Ascending aorta (tissue), 2 donors: ENCODE measurements at places on chromosomes 16 and 17.
A peak's percentile ranks its signal among the peaks of the same experiment; 100 is the strongest.

- H3K4me1 ChIP-seq, result peaks cover 31% of the 10 kb centered on the region
- peaks cover 16% of the 10 kb centered on the region for H3K36me3 ChIP-seq
- DNase-seq, result no peak
Measured at GRCh38 chr17:40648384-40648968, 858 bp upstream of the SMARCE1 start.

- H3K4me1 ChIP-seq, result no peaks in the 10 kb centered on the region
- H3K4me3 ChIP-seq, result no peak overlapping the region
- no peak overlapping the region for H3K27ac ChIP-seq
- DNase-seq, result no peak
Measured at GRCh38 chr17:76510831-76511244, 9.6 kb upstream of the RHBDF2 start.

- H3K36me3 ChIP-seq, result no peaks in the 10 kb centered on the region
- no peak overlapping the region for H3K27ac ChIP-seq
- H3K4me1 ChIP-seq, result no peaks in the 10 kb centered on the region
- no peak for DNase-seq
- H3K27me3 ChIP-seq, result no peaks in the 10 kb centered on the region
Measured at GRCh38 chr17:63270610-63271009, 175.5 kb downstream of the CYB561 start.

GRCh38 chr16:4381072-4381934, 9.7 kb downstream of the VASN start:
- H3K27me3 ChIP-seq, result no peaks in the 10 kb centered on the region
- no peak overlapping the region for H3K4me3 ChIP-seq
- H3K27ac ChIP-seq, result peak overlapping the region; percentile 99
- peaks cover 35% of the 10 kb centered on the region for H3K36me3 ChIP-seq

GRCh38 chr16:79264237-79265109, 336.1 kb downstream of the MAF start:
- DNase-seq, result no peak
- no peak overlapping the region for H3K27ac ChIP-seq
- no peaks in the 10 kb centered on the region for H3K4me1 ChIP-seq
- H3K4me3 ChIP-seq, result no peak overlapping the region
- no peaks in the 10 kb centered on the region for H3K36me3 ChIP-seq

- peak overlapping the region; percentile 87 for H3K27ac ChIP-seq
- H3K4me3 ChIP-seq, result peak overlapping the region; percentile 84
- no peaks in the 10 kb centered on the region for H3K36me3 ChIP-seq
- no peaks in the 10 kb centered on the region for H3K27me3 ChIP-seq
- no peak for DNase-seq
Measured at GRCh38 chr17:39700148-39700987, 504 bp downstream of the ERBB2 start.

DNA sequence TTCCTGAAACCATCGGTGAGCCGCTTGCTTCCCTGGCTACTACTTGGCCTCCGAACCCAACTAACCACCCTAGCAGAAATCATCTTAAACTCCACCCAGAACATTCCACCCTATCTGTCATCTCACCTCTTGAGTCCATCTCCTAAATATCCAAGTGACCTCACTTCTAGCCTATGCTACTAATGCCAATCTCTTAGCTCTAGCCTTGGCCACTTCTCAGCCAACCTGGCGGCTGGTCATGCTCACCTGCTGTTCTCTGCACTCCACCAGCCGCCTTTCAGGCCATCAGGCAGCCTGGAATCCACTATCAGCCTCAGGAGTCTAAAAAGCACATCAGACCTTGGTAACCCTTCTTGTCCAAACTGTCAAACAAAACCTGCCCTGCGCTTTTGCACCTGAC, 11.9 kb upstream of the CYTH1 start:
- H3K4me1 ChIP-seq, result peaks cover 4% of the 10 kb centered on the region
- H3K27me3 ChIP-seq, result no peaks in the 10 kb centered on the region
- H3K4me3 ChIP-seq, result no peak overlapping the region

DNA sequence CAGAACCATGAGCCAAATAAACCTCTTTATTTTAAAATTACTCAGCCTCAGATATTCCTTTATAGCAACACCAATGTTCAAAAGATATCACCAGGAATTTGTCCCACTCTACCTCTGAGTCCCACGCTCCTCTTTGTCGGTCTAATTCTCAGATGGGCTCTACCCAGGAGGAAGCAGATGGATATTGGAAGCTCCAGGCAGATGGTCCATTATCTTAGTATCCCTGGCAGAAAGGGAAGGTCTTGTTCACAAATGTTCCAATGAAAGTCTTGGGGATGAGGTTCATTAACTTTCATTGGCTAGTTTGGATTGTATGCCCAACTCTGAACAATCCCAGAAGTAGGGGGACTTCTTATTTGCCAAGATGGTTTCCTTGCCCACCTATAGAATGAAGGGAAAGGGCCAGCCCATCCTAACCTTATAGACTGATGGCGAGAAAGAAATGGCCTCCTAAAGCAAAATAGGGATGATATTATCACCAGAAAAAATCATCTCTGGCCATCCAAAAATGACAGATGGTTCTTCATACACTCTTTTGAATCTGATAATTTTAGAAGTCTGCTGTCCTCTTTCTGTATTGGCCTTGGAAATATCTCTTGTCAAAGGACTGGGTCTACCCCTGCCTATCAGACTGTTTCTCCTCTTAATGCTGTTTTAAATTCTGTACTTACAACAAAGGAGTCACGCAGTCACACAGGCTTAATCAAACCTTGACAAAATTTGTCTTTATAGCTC, 21.3 kb upstream of the ELAC2 start:
- no peak for DNase-seq
- no peaks in the 10 kb centered on the region for H3K36me3 ChIP-seq
- no peak overlapping the region for H3K4me3 ChIP-seq
- H3K4me1 ChIP-seq, result no peaks in the 10 kb centered on the region
- H3K27me3 ChIP-seq, result no peaks in the 10 kb centered on the region
- no peak overlapping the region for H3K27ac ChIP-seq

- no peak overlapping the region for H3K4me3 ChIP-seq
- no peak overlapping the region for H3K27ac ChIP-seq
- no peak for DNase-seq
- H3K36me3 ChIP-seq, result no peaks in the 10 kb centered on the region
Measured at GRCh38 chr16:88643644-88643932, 5.2 kb downstream of the IL17C start.

DNA sequence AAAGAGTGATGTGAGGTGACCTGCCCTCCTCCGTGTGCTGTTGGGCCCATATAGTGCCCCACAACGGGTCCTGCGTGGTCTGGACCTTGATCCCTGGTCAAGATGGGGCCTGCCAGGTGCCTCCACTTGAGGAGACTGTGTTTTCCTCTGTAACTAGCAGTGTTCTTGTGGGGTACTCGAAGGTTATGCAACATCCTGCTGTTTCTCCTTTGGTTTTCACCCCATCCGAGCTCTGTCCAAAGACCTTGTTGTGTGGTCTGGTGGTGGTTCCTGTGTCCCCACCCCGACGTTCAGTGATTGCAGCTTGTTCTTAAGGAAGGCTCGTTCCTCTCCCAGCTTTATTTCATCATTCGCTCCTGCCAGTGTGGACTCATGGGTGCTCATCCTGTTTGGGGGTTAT, 38.7 kb upstream of the ZNF750 start:
- no peaks in the 10 kb centered on the region for H3K27me3 ChIP-seq
- H3K36me3 ChIP-seq, result no peaks in the 10 kb centered on the region
- no peak for DNase-seq
- no peak overlapping the region for H3K27ac ChIP-seq

- H3K4me3 ChIP-seq, result peak overlapping the region; percentile 54
- H3K4me1 ChIP-seq, result peaks cover 5% of the 10 kb centered on the region
- H3K36me3 ChIP-seq, result peaks cover 6% of the 10 kb centered on the region
- H3K27ac ChIP-seq, result no peak overlapping the region
Measured at GRCh38 chr16:67652578-67653127, 7.4 kb downstream of the ACD start.

DNA sequence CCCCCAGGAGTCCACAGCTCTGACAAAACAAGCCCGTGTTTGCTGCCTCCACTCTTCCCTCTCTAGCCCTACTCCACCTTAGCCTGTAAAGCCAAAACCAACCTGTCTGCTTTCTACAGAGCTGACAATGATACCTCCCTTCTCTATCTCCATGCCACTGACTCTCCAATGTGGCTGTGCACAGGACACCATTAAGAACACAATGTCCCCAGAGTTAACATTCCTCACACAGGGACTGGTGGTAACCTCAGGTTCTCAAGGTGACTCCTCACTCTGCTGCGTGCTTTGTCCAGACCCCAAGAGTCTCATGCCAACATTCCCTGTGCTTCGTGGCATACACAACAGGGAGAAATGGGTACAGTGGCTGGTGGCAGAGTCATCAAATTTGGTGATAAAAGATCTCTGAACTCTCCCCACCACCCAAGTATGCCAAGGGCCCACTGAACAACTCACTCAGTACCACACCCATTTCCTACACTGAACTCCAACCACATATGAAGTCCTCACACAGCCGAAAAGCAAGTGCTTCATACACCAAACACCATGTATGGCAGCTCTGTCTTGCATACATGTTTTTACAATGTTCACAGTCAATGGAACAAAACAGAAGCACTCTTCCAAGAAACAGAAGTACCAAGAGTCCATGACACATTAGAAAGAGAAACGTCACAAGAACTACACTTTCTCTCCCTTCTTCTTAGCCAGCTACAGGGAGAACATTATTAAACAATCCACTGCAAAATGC, 21.1 kb downstream of the CSNK2A2 start:
- no peaks in the 10 kb centered on the region for H3K27me3 ChIP-seq
- H3K36me3 ChIP-seq, result peaks cover 27% of the 10 kb centered on the region
- no peak for DNase-seq
- H3K27ac ChIP-seq, result no peak overlapping the region
- no peaks in the 10 kb centered on the region for H3K4me1 ChIP-seq
- H3K4me3 ChIP-seq, result no peak overlapping the region

DNA sequence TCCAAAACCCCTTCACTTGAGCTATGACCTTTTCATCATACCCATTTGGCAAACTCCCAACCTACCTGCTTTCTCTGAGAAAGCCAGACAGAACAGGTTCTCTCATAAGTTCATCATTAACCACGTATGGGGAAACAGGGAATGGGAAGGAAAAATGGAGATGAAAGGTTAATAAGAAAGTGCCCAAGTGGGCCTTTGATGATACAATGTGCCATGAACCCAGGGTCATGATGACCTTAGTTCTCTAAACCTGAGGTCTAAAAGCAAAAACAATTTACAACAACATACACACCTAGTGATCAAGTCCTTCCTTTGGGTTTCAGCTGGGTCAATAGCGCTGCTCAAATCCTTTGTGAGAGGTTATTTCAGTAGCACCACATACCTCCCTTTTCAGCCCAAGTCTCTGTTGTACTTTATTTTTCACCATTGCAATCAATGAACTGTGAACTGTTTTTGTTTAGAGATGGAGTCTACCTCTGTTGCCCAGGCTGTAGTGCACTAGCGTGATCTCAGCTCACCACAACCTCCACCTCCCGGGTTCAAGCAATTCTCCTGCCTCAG, 14.5 kb upstream of the RANGRF start:
- no peak overlapping the region for H3K4me3 ChIP-seq
- H3K27ac ChIP-seq, result no peak overlapping the region
- no peaks in the 10 kb centered on the region for H3K4me1 ChIP-seq
- H3K27me3 ChIP-seq, result no peaks in the 10 kb centered on the region

- H3K27me3 ChIP-seq, result no peaks in the 10 kb centered on the region
- no peak for DNase-seq
- no peak overlapping the region for H3K27ac ChIP-seq
- no peak overlapping the region for H3K4me3 ChIP-seq
Measured at GRCh38 chr16:4591706-4592470, 22.8 kb downstream of the UBALD1 start.

DNA sequence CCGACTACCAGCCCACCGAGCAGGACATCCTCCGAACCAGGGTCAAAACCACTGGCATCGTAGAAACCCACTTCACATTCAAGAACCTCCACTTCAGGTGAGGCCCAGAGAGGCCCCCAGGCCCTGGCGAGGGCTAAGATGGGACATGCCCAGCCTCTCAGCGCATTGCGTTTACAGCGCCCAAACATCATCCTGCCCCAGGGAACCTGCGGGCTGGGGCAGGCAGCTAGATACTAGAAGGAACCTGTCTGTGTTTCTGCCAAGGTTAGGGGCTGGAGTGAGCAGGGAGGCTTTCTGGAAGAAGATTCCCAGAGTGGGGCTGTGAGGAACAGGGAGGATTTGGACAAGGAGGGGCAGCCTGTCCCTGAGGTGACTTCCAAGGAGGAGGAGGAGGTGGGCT, 90.6 kb downstream of the AMFR start:
- no peak overlapping the region for H3K27ac ChIP-seq
- H3K36me3 ChIP-seq, result no peaks in the 10 kb centered on the region
- no peak overlapping the region for H3K4me3 ChIP-seq
- no peaks in the 10 kb centered on the region for H3K4me1 ChIP-seq
- DNase-seq, result no peak

DNA sequence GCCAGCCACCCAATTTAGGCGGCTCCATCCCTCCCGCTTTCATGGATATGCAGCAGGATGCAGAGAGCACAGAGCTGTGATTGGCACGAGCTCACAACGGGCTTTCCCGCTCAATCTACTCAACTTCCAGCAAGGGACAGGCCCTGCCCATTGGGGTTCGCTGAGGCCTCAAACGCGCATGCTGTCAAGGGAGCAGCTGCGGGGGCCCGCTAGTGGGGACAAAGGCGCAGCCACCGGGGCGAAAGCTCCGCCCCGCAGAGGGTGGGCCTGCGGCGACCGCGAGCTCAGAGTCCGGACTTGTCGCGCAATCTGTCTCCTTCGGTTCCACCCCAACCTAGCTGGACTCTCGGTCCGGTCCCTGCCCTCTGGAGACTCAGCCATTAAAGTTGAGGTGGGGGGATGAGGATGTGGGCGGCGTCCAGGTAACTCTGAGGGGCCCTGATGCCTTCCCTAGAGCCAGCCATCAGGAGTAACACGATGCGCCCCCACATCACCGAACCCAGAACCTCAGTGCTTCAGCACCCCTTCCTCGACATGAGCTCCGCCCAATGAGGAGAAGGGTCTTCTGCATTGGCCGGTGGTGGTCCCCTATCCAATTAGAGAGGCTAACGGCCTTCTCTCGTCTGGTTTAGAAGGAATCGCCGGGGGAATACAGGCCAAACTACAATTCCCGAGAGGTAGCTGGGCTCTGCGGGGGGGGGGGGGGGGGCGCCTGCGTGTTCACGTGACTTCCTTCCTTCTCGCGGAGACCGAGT, 489 bp upstream of the NFATC3 start:
- H3K4me1 ChIP-seq, result peaks cover 11% of the 10 kb centered on the region
- H3K27me3 ChIP-seq, result no peaks in the 10 kb centered on the region
- DNase-seq, result peak; percentile 95

GRCh38 chr16:18827890-18828289, 26.5 kb upstream of the ARL6IP1 start:
- H3K27ac ChIP-seq, result no peak overlapping the region
- no peak overlapping the region for H3K4me3 ChIP-seq
- no peaks in the 10 kb centered on the region for H3K4me1 ChIP-seq

DNA sequence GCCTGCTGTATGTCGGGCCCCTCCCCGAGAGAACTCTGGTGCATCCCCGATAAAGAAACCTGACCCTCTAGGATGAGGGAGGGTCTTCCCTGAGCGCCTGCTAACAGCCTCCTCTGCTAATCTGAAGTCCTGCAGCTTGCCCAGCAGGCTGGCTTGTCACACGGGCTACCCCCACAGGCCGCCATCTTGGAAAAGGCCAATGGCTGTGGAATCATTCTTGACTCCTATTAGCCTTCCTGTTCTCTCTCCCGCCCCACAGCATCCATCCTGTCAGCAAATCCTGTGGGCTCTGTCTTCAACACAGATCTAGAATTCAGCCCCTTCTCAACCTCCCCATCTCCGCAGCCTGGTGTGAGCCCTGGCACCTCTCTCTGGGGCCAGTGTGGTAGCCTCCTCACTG, 12.0 kb downstream of the IL4R start:
- H3K4me1 ChIP-seq, result peaks cover 21% of the 10 kb centered on the region
- no peaks in the 10 kb centered on the region for H3K27me3 ChIP-seq
